ENCODE measurements at places on chromosomes 7 and 10. TPM values are rescaled to one million over a fixed set of nuclear protein-coding genes. Genes with fewer than 3 reads are reported as not detected.

The STEAP1 gene
- total RNA-seq, result 2.4 TPM

The PKD1L1 gene
- 0.07 TPM for total RNA-seq

GRCh38 chr10:121702351-121703320 lies 104.4 kb upstream of the FGFR2 start:
- peaks cover 6% of the 10 kb centered on the region for H3K4me1 ChIP-seq
- peaks cover 12% of the 10 kb centered on the region for H3K36me3 ChIP-seq
- H3K27me3 ChIP-seq, result no peaks in the 10 kb centered on the region
- no peak for DNase-seq
- H3K27ac ChIP-seq, result no peak overlapping the region

The NUB1 gene
- 33.5 TPM for total RNA-seq

DNA sequence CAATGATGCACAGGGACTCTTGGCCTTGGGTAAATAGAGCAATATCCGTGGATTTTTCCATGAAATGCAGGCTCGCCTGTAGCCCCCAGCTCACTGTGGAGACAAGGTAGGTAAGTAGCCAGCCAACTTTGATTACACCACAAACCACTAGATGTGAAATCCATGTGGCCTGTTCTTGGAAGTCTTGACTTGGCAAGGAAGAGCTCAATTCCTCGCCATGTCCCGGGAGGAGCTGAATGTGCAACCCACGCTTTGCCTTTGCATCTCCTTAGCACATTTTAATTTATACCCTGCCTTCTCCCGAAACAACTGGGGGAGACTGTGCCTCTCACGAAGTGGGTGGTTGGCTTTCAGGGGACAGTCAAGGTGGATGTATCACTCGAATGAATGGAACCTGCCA lies 347.7 kb upstream of the MKI67 start:
- H3K36me3 ChIP-seq, result no peaks in the 10 kb centered on the region
- H3K27ac ChIP-seq, result no peak overlapping the region
- H3K27me3 ChIP-seq, result no peaks in the 10 kb centered on the region
- no peak for DNase-seq
- H3K4me1 ChIP-seq, result peaks cover 6% of the 10 kb centered on the region

The TEX36 gene
- not detected for total RNA-seq

GRCh38 chr10:75002967-75003594 lies 108.4 kb upstream of the SAMD8 start:
- no peak overlapping the region for H3K4me3 ChIP-seq
- DNase-seq, result no peak
- 0 out of 2 replicates have a peak, but pooled peaks cover 4% of the 10 kb centered on the region for H3K36me3 ChIP-seq
- no peak overlapping the region for H3K27ac ChIP-seq
- 0 out of 2 replicates have a peak, but pooled peaks cover 3% of the 10 kb centered on the region for H3K4me1 ChIP-seq

DNA sequence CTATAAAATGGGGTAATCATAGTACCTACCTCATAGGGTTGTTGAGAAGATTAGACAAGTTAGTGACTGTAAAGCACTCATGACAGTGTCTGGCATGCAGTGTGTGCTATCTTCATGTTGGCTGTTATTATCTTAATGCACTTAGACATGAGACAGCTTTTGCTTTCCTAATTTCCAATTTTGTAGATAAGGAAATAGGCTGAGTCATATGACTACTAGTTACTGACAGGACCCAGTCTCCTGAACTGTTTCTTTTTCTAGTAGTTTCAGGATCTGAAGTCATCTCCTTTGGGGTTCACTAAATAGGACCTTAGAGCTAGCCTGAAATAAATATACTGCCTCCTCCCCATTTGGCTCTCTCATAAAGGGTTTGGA lies 74.2 kb downstream of the SNX10 start:
- no peaks in the 10 kb centered on the region for H3K27me3 ChIP-seq
- peaks cover 9% of the 10 kb centered on the region for H3K4me1 ChIP-seq
- H3K27ac ChIP-seq, result no peak overlapping the region
- no peak overlapping the region for H3K4me3 ChIP-seq
- no peaks in the 10 kb centered on the region for H3K36me3 ChIP-seq

GRCh38 chr10:44510379-44511115 lies 125.7 kb upstream of the CXCL12 start:
- no peak overlapping the region for H3K4me3 ChIP-seq
- no peak overlapping the region for H3K27ac ChIP-seq
- no peaks in the 10 kb centered on the region for H3K4me1 ChIP-seq
- H3K36me3 ChIP-seq, result no peaks in the 10 kb centered on the region
- DNase-seq, result no peak
- no peaks in the 10 kb centered on the region for H3K27me3 ChIP-seq

DNA sequence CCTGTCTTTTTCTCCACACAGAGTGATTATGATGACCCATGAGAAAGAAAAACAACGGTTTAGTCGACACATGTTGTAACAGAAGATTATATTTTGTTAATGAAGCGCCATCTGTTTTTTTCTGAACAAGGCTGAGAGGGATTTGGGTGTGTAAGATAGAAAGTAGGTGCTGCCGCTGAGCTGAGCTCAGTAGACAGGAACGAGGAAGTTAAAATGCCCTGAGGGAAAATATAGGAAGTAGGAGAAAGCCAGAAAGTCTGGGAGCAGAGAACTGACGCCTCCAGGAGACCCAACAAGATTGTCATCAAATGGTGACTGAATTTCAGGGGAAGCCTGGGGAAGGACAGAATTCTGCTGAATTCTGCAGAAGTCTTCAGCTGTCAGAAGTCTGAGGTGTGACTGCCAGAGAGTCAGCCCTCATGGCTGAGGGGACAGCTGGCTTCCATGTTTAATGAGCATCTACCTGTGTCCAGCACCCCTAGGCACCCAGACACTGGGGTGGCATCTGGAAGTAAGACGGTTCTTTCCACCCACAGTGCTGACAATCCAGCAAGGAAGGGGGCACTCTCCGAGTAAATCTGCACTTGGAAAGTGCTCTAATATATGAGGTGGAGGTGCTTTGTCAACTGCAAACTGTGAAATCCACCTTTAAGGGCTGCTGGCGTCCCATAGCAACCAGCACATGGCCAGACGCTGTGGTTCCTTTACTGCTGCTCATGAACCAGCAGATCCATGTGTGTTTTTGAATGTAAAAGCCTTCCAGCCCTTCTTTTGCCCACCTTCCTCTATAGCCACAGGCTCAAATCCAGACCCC lies 12.5 kb upstream of the TSPAN15 start:
- DNase-seq, result no peak
- no peak overlapping the region for H3K27ac ChIP-seq
- no peak overlapping the region for H3K4me3 ChIP-seq
- no peaks in the 10 kb centered on the region for H3K36me3 ChIP-seq
- H3K27me3 ChIP-seq, result peaks cover 6% of the 10 kb centered on the region

GRCh38 chr7:7135074-7135473 lies 47.3 kb upstream of the C1GALT1 start:
- no peak overlapping the region for H3K27ac ChIP-seq
- no peak overlapping the region for H3K4me3 ChIP-seq
- H3K4me1 ChIP-seq, result peaks cover 38% of the 10 kb centered on the region
- no peaks in the 10 kb centered on the region for H3K36me3 ChIP-seq
